ENCODE measurements at places on chromosomes 7 and 10. TPM values are rescaled to one million over a fixed set of nuclear protein-coding genes. Genes with fewer than 3 reads are reported as not detected.

DNA sequence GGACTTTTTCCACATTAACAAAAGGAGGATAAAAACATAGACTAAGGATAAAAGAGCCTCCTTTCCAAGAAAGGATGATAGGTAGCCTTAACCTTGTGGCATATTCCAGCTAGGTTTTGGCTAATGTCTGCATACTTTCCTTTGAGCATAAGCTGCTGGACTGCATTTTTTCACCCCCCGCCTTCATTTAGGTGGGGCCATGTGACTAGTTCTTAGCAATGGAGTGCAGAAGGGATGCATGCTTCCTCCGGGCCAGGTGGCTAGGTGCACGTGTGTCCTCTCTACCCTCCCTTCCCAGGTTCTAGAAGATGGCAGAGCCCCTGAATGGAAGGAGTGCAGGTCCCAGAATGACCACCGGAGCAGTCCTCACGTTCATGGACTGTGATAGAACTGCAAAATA is 59.8 kb downstream of the BPGM start:
- DNase-seq: no peak

- DNase-seq: no peak
Measured at GRCh38 chr7:82029236-82029913, 259.5 kb upstream of the HGF start.

DNA sequence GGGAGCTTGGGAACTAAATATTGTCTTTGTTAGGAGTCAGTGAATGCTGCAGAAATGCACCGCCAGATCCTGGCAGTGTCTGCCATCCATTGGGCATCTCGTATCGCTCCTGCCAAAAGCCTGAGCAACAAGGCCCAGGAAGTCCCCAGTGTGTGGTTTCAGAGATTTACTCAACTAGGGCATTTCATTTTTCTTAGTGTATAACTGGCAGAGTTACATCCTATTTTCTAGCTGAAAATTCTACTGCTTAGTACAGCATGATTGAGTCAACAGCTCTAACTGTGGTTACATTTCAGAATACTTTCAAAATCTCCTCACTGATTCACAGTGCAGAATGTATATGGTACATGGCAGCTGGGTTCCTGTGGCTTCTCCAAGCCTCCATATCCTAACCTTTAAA is 95.8 kb upstream of the CREB5 start:
- DNase-seq: no peak

DNA sequence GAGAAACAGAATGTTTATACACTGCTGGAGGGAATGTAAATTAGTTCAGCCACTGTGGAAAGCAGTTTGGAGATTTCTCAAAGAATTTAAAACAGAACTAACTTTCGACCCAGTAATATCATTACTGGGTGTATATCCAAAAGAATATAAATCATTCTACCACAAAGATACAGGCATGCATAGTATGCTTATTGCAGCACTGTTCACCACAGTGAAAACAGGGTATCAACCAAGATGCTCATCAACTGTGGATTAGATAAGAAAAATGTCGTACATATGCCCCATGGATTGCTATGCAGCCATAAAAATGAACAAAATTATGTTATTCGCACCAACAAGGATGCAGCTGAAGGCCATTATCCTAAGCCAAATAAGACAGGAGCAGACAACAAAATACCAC is 343.1 kb upstream of the KCND2 start:
- DNase-seq: no peak

The GHRHR gene
- not detected for polyA plus RNA-seq

Measured in immature natural killer cell (primary cell).